Activated CD4-positive, alpha-beta T cell treated with anti-CD3 and anti-CD28 coated beads, Interleukin-2, amount 10 ng/mL, durations not matched to agents 24 days and 14 days (primary cell): ENCODE measurements at places on chromosomes 11 and 22. TPM values are rescaled to one million over a fixed set of nuclear protein-coding genes. Genes with fewer than 3 reads are reported as not detected.

The CBY1 gene
- 8.4 and 13.3 TPM in 2 replicates for total RNA-seq

The BAIAP2L2 gene
- total RNA-seq, result 0.19 and 0.45 TPM in 2 replicates

The HSPB2 gene
- not detected in 2 replicates for total RNA-seq

The KCNJ5 gene
- not detected in 2 replicates for total RNA-seq

- no peak overlapping the region for H3K27ac ChIP-seq
- DNase-seq, result no peak
- H3K4me3 ChIP-seq, result no peak overlapping the region
Observed at GRCh38 chr22:17451316-17451715, 82.1 kb downstream of the CECR2 start.

- H3K27me3 ChIP-seq, result no peaks in the 10 kb centered on the region
- H3K27ac ChIP-seq, result no peak overlapping the region
- no peaks in the 10 kb centered on the region for H3K4me1 ChIP-seq
- peaks cover 8% of the 10 kb centered on the region for H3K36me3 ChIP-seq
- DNase-seq, result no peak
Observed at GRCh38 chr11:126229858-126230540, 18.4 kb downstream of the FAM118B start.

DNA sequence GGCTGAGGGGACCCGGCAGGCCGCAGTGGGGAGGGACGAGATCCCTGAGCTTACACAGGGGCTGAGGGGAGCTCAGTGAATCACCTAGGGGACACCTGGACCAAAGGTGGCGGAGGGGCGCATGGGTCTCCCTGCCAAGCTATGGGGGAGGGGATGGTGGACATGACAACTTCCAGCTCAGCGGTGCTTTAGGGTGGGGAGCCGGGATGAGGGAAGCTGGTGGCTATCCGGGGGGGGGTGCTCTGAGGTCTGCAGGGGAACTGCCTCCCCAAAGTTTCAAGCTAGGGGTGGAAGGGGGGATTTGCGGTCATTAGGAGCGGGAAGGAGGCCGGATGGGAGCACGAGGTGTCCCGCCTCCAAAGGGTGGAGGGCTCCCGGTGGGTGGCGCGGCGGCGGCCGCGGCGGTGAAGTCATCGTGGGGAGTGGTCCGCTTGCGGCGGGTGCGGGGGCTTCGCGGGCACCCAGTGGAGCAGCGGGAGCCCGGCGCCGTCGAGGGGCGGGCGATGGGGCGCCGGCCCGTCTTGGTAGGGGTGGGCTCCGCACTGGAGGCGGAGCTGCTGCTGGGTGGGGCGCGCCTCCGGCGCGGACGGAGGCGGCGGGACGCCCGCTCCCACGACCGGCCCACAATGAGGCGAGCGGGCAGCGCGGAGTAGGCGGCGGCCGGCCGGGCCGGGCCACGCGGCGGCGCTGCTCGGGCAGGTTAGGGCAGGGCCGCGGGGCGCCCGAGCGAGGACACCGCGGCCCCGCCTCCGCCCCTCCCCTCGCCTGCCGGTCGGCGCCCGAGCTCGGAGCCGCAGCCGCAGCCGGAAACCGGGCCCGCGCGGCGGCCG is at the start of gene MICALL1:
Gene MICALL1 (plus strand): TSS at position 764 of the 830 bp plus-strand sequence. CDS start 126 bp downstream, outside the sequence.
- H3K36me3 ChIP-seq, result no peaks in the 10 kb centered on the region
- H3K27me3 ChIP-seq, result no peaks in the 10 kb centered on the region
- peaks cover 26% of the 10 kb centered on the region for H3K4me1 ChIP-seq
- peak; percentile 93 for DNase-seq
- peak within 1 kb of the TSS; percentile 81 for H3K27ac ChIP-seq
- H3K4me3 ChIP-seq, result peak within 1 kb of the TSS; percentile 79

GRCh38 chr22:44916281-44917231 is 93.2 kb downstream of the PHF21B start:
- DNase-seq, result no peak
- no peak overlapping the region for H3K4me3 ChIP-seq
- no peak overlapping the region for H3K27ac ChIP-seq
- no peaks in the 10 kb centered on the region for H3K27me3 ChIP-seq

GRCh38 chr22:24155627-24156140 is 25.6 kb upstream of the SUSD2 start:
- peak overlapping the region; percentile 81 for H3K27ac ChIP-seq
- peak overlapping the region; percentile 67 for H3K4me3 ChIP-seq
- H3K4me1 ChIP-seq, result peaks cover 66% of the 10 kb centered on the region
- H3K36me3 ChIP-seq, result peaks cover 4% of the 10 kb centered on the region
- DNase-seq, result peak; percentile 82

DNA sequence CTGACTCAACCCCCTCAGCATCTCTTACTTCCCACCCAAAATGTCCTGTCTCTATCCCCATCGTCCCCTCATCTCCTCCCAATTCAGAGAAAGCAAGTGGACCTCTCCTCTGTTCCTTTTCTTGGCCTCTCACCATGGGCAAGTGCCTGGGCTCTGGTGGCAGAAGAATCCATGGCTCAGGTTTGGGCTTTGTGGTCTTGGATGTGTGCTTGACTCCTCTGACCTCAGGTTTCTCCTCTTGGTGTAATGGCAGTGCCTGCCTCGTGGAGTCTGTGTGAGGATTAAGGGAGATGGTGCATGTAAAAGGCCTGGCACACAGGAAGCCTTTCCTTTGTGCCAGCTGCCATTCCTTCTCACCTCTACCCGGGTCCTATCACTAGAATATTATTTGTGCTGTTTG is 3.2 kb downstream of the BMAL1 start:
- peak; percentile 55 for DNase-seq
- H3K4me1 ChIP-seq, result peaks cover 67% of the 10 kb centered on the region
- peak overlapping the region; percentile 30 for H3K27ac ChIP-seq
- peaks cover 7% of the 10 kb centered on the region for H3K36me3 ChIP-seq
- peaks cover 12% of the 10 kb centered on the region for H3K27me3 ChIP-seq
- peak overlapping the region; percentile 83 for H3K4me3 ChIP-seq

DNA sequence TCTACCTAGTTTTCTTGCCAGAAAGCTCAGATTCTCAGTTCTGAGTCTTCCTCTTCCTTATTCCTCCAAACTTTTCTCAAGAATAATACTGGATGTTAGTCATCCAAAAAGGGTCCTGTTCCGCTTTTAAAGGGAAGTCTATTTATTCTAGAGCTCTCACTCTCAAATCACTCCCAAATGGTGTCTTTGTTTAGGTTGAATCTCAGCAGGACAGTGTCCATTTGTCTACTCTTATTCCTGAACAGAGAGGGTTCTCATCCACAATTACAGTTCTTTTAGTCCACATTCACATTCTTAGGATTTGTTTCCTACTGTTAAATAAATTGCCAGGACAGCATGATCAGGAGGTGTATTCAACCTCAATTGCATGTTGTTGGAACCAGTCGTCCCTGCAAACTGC is 61.3 kb downstream of the MUC15 start:
- no peaks in the 10 kb centered on the region for H3K27me3 ChIP-seq
- no peak for DNase-seq
- no peak overlapping the region for H3K27ac ChIP-seq
- H3K4me3 ChIP-seq, result no peak overlapping the region
- no peaks in the 10 kb centered on the region for H3K36me3 ChIP-seq

DNA sequence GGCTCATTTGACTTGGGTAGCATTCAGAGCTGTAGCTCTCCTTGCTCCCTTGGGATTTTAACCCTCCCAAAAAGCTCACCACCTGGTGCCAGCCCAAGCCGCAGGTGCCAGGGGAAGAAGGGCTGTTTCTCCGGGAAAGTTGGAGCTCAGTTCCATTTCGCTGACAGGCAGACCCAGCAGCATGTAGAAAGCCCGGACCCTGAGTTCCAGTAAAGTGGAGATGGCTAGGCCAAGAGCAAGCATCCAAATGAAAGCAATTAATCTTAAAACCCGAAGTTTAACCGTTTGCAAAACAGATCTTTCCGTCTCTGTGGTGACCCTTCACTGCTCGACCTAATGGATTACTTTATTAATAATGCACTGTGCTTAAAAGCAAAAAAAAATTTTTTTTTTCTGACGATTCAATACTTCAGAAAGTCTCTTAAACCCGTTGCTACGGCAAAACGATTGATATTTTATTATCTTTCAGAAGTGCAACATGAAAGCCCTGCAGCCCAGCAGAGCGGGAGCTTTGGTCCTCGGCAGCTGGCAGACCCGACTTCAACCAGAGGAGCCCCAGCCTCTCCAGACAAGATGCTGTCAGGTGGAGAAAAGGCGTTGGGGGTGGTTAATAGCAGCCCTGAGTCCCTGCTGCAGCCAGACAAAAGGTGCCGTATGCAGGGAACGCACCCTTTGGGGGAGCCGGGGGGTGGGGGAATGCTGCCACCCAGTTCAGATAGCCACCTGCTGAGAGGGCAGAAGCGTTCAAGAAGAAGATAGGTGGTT is 3.3 kb downstream of the LMO1 start:
- no peak overlapping the region for H3K4me3 ChIP-seq
- no peaks in the 10 kb centered on the region for H3K36me3 ChIP-seq
- no peak overlapping the region for H3K27ac ChIP-seq
- no peak for DNase-seq
- H3K27me3 ChIP-seq, result peaks cover 47% of the 10 kb centered on the region
- H3K4me1 ChIP-seq, result peaks cover 8% of the 10 kb centered on the region

DNA sequence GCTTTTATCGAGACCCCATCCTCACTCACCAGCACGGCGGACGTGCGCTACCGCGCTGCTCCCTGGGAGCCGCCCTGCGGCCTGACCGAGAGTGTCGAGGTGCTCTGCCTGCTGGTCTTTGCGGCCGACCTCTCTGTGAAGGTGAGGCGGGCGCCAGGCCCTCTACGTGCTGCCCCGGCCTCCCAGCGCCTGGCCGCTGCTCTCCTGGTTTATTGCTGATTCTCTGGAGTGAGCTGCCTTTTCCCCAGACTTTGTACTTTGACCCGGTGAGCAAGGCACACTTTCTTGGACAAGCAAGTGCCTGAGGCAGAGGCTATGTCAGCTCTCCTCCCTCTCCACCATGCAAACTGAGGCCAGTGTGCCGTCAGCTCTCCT is 6.5 kb downstream of the TPCN2 start:
- no peaks in the 10 kb centered on the region for H3K27me3 ChIP-seq
- H3K27ac ChIP-seq, result no peak overlapping the region
- H3K36me3 ChIP-seq, result peaks cover 2% of the 10 kb centered on the region
- H3K4me1 ChIP-seq, result peaks cover 6% of the 10 kb centered on the region
- no peak overlapping the region for H3K4me3 ChIP-seq

- H3K4me1 ChIP-seq, result peaks cover 9% of the 10 kb centered on the region
- H3K4me3 ChIP-seq, result no peak overlapping the region
- no peaks in the 10 kb centered on the region for H3K36me3 ChIP-seq
- no peaks in the 10 kb centered on the region for H3K27me3 ChIP-seq
Observed at GRCh38 chr11:64655941-64656601, 65.1 kb downstream of the SLC22A12 start.

DNA sequence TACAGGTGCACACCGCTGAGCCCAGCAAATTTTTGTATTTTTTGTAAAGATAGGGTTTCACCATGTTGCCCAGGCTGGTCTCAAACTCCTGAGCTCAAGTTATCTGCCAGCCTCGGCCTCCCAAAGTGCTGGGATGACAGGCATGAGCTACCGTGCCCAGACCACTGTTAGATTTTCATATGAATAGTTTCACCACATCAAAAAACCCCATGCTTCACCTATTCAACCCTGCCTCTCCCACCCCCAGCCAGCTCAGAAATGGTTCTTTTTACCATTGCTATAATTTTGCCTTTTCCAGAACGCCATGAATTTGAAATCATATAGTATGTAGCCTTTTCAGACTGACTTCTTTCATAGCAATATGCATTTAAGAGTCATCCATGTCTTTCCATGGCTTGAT is 37.9 kb downstream of the CDPF1 start:
- H3K27ac ChIP-seq, result no peak overlapping the region
- H3K4me1 ChIP-seq, result no peaks in the 10 kb centered on the region
- H3K36me3 ChIP-seq, result peaks cover 58% of the 10 kb centered on the region
- H3K4me3 ChIP-seq, result no peak overlapping the region
- no peak for DNase-seq
- no peaks in the 10 kb centered on the region for H3K27me3 ChIP-seq

DNA sequence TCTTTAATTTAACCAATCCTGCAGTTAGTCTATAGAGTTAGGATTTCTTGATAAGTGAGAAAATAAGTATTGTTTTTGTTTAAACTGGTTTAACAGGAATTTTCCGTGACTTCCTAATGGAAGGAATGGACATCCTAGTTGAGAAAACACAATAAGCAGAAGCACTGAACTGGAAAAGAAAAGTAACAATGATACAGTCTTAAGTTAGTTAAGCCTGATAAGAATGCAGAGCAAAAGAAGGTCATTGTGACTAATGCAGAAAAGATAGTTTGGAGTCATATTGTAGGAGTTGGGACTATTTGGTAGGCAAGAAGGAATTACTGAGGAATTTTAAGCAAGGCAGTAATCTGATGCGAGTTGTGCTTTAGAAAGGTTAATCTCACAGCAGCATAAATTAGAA is 11.7 kb downstream of the RNF141 start:
- no peaks in the 10 kb centered on the region for H3K27me3 ChIP-seq
- H3K4me1 ChIP-seq, result peaks cover 18% of the 10 kb centered on the region
- H3K36me3 ChIP-seq, result peaks cover 23% of the 10 kb centered on the region
- no peak overlapping the region for H3K4me3 ChIP-seq

DNA sequence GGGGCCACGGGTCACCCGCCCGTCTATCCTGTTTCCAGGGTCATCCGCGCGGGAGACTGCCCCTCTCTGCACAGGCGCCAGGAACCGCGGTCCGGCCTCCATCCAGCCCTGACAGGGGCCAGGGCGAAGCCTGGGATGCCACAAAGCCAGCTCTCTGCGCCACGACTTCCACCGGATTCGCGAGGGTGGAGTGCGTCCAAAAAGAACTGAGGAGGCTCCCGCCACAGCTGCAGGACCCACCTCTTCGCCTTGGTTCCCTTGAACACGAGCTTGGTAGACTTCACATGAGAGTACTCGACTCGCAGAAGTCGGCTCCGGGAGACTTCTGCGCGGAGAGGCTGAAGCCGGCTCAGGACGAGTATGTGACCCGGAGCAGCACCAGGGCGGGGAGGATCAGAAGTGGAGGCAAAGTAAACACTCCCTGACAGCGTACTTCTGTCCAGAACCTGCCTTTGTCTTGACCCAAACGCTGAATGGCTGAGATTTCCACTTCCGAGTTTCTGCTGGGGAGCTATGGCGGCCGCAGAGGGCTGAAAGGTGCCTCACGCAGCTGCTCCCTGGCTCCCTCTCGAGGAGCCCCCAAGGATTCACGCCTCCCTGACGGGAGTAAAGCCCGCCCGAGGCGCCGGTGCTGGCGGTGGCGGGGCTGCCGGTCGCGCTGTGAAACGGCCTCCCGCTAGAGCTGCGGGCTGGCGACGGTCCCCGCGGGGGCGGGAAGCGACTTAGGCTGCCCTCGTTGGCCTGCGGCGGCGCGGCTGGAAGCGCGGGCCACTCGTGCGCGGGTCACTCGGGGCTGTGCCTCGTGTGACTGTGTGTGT is 4566.7 kb upstream of the OR11H1 start:
- H3K36me3 ChIP-seq, result peaks cover 3% of the 10 kb centered on the region
- no peak overlapping the region for H3K27ac ChIP-seq
- H3K4me1 ChIP-seq, result no peaks in the 10 kb centered on the region
- no peak overlapping the region for H3K4me3 ChIP-seq
- DNase-seq, result no peak

DNA sequence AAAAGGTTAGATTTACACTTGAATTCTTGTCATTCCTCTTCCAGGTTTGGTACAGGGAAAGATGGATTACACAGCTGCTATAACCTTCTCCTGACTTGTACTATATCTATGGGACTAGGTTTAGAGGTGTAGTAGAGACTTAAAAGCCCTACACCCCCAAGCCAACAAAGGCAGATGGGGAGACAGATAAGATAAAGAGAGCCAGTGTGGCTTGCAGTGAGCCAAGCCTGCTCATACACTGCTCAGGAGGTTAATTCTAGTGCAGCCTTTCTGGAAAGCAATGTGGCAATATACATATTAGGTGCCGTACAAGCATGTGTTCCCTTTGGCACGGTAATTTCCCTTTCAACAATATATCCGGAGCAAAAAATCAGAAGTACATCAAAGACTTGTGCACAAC is 10.8 kb downstream of the SIK3 start:
- H3K27me3 ChIP-seq, result no peaks in the 10 kb centered on the region
- peaks cover 24% of the 10 kb centered on the region for H3K36me3 ChIP-seq
- peaks cover 42% of the 10 kb centered on the region for H3K4me1 ChIP-seq
- no peak for DNase-seq
- no peak overlapping the region for H3K27ac ChIP-seq

- H3K4me1 ChIP-seq, result no peaks in the 10 kb centered on the region
- no peaks in the 10 kb centered on the region for H3K36me3 ChIP-seq
- no peak for DNase-seq
- H3K4me3 ChIP-seq, result no peak overlapping the region
Observed at GRCh38 chr11:61619471-61620226, 38.8 kb upstream of the SYT7 start.
